ENCODE measurements at places on chromosomes 1 and 21.

GRCh38 chr1:59162665-59163064, 134.2 kb upstream of the FGGY start:
- peaks cover 2% of the 10 kb centered on the region for H3K27me3 ChIP-seq
- H3K36me3 ChIP-seq = no peaks in the 10 kb centered on the region
- H3K4me1 ChIP-seq = no peaks in the 10 kb centered on the region

- H3K36me3 ChIP-seq = no peaks in the 10 kb centered on the region
- no peak for DNase-seq
- no peak overlapping the region for H3K27ac ChIP-seq
- no peaks in the 10 kb centered on the region for H3K4me1 ChIP-seq
- H3K27me3 ChIP-seq = no peaks in the 10 kb centered on the region
Observed at GRCh38 chr21:27759820-27760219, 792.9 kb upstream of the ADAMTS5 start.

- peaks cover 8% of the 10 kb centered on the region for H3K4me1 ChIP-seq
- H3K27ac ChIP-seq = no peak within 1 kb of the TSS
- H3K27me3 ChIP-seq = peaks cover 35% of the 10 kb centered on the region
- H3K4me3 ChIP-seq = peak within 1 kb of the TSS; percentile 14
- DNase-seq = peak; percentile 51
- no peaks in the 10 kb centered on the region for H3K36me3 ChIP-seq
Observed at GRCh38 chr21:45404730-45405270, at the start of gene COL18A1. Gene COL18A1, plus strand, starts transcription at chr21:45405165. Its CDS starts 66 bp downstream, at chr21:45405231.

DNA sequence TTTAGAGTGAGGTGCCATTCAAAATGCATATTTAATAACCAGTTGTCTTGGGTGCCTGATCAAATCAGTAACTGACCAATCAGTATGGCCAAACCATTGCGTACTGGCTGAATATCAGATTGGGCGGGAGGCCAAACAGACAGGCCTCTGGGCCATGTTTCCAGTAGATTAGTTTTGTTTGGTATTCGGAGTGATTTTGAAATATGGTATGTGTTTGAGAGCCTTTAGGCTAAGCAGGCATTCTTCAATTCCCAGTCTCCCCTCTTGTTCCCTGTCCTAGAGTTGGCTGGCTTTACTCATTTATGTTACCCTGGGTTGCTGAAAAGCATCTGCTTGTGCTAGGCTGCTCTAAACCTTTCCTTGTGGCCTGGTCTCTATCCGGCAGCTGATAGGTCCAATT, 80.1 kb downstream of the BACH1 start:
- H3K27me3 ChIP-seq = no peaks in the 10 kb centered on the region
- no peak overlapping the region for H3K27ac ChIP-seq
- H3K4me3 ChIP-seq = no peak overlapping the region
- no peak for DNase-seq
- H3K4me1 ChIP-seq = peaks cover 5% of the 10 kb centered on the region
- H3K36me3 ChIP-seq = no peaks in the 10 kb centered on the region

DNA sequence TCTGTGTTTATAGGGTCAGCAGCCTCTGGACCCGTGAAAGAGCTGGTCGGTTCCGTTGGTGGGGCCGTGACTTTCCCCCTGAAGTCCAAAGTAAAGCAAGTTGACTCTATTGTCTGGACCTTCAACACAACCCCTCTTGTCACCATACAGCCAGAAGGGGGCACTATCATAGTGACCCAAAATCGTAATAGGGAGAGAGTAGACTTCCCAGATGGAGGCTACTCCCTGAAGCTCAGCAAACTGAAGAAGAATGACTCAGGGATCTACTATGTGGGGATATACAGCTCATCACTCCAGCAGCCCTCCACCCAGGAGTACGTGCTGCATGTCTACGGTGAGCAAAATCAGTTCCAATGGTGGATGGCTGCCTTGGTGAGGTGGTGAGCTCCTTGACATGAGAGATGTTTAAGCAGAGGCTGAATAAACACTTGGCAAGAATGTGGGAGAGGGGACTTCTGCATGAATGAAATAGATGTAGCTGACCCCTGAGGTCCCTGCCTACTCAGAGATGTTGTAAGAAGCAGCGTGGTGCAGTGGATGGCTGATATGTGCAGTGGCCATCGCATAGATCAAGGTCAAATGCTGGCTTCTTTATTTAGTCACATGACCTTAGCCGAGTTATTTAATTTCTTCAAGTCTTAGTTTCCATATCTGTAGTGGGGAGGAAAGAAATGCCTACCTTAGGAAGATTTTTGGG, 9.3 kb downstream of the SLAMF7 start:
- H3K4me1 ChIP-seq = peaks cover 66% of the 10 kb centered on the region
- no peaks in the 10 kb centered on the region for H3K27me3 ChIP-seq
- DNase-seq = no peak
- H3K27ac ChIP-seq = peak overlapping the region; percentile 23

DNA sequence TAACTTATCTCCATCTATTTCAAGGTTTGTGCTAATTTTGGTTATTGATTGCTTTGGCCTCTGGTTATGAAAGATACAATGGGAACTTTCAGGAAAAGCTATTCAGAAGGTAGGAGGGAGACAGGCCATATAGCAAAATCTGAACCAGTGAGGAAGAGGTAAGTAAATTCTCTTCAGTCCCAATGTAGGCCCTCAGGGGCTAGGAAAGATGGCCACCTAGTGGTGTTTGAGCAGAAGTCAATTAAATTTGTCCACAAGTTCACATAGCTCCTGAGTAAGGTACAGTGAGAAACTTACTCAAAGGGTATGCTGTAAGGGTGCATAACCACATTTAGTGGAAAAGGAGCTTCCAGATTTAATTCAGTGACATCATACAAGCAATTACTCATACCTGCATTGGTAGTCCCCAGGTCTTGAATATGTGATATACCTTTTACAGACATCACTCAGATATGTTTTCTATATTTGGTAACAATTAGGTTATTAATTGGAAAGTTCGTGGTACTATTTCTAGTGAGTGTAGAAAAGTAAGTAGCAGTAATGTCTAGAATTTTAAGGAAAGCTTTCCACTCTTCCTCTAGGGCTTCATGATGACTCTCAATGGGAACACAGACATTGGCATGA, 21.4 kb upstream of the FMO1 start:
- H3K4me1 ChIP-seq = no peaks in the 10 kb centered on the region
- H3K4me3 ChIP-seq = no peak overlapping the region
- peak; percentile 41 for DNase-seq
- no peaks in the 10 kb centered on the region for H3K27me3 ChIP-seq

GRCh38 chr21:29678626-29679025, 261.2 kb downstream of the GRIK1 start:
- no peak for DNase-seq
- H3K27ac ChIP-seq = no peak overlapping the region
- no peaks in the 10 kb centered on the region for H3K4me1 ChIP-seq
- H3K4me3 ChIP-seq = no peak overlapping the region
- H3K27me3 ChIP-seq = no peaks in the 10 kb centered on the region

- DNase-seq = no peak
- H3K27ac ChIP-seq = peak overlapping the region; percentile 55
- no peak overlapping the region for H3K4me3 ChIP-seq
- H3K27me3 ChIP-seq = no peaks in the 10 kb centered on the region
- peaks cover 45% of the 10 kb centered on the region for H3K4me1 ChIP-seq
- peaks cover 39% of the 10 kb centered on the region for H3K36me3 ChIP-seq
Observed at GRCh38 chr1:101245246-101245927, 8.6 kb downstream of the S1PR1 start.

DNA sequence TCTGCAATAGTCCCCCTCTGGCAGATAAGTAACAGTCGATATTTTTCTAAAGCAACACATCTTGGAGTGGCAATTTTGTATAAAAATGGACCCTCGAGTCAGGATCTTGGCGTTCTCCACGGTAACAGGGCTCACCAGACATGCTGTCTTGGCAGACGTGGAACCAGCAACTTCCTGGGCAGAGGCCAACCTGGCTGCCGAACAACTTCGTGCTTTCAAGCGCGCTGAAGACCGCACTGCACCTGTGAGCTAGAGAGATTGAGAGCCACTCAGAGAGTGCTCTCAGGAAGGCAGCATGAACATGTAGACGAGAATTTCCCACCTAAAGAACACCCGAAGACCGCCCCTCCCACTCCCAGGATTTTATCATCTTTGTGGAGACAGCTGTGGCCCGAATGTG, 7.3 kb downstream of the C1orf174 start:
- H3K36me3 ChIP-seq = peaks cover 25% of the 10 kb centered on the region
- no peak for DNase-seq
- H3K27me3 ChIP-seq = no peaks in the 10 kb centered on the region
- H3K4me1 ChIP-seq = peaks cover 39% of the 10 kb centered on the region

DNA sequence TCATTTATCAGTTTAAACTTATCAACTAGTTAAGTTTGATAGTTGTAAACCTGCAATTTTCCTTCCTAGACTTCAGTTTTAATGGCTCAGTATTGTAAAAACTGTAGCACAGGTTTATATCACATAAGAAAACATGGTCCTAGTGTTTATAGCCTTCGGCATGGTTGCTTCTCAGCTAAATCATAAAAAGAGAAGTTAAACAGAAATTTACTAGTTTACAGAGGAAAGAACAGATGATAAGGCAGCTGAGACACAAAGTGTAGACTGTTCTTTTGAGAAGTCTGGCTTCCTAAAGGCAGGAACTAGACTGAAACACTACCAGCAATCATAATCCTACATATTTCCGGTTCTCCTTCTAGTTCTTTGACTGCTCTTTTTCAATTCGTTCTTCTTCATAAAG, 39.8 kb downstream of the WNT2B start:
- H3K27me3 ChIP-seq = no peaks in the 10 kb centered on the region
- no peaks in the 10 kb centered on the region for H3K36me3 ChIP-seq
- no peak for DNase-seq
- H3K4me3 ChIP-seq = no peak overlapping the region
- no peak overlapping the region for H3K27ac ChIP-seq

DNA sequence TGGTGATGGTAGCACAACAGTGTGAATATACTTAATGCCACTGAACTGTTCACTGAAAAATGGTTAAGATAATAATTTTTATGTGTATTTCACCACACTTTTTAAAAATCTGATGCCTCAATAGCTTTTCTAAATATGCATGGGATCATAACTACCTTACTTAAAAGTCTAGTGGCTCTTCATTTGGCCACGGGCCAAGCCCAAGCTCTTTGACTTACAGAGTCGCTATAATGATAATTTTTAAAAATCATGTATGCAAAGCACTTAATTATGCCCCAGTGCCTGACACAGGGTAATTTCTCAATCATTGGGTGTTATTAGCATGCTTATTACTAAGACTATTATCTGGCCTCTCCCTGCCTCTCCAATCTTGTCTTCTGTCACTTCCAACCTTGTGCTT, 7.6 kb upstream of the CNN3 start:
- H3K36me3 ChIP-seq = no peaks in the 10 kb centered on the region
- H3K27me3 ChIP-seq = no peaks in the 10 kb centered on the region
- H3K4me3 ChIP-seq = no peak overlapping the region

GRCh38 chr1:8238141-8239038, 79.5 kb upstream of the SLC45A1 start:
- H3K27me3 ChIP-seq = no peaks in the 10 kb centered on the region
- no peak for DNase-seq
- H3K36me3 ChIP-seq = no peaks in the 10 kb centered on the region
- H3K4me1 ChIP-seq = peaks cover 3% of the 10 kb centered on the region
- no peak overlapping the region for H3K4me3 ChIP-seq

- H3K4me1 ChIP-seq = no peaks in the 10 kb centered on the region
- H3K27me3 ChIP-seq = no peaks in the 10 kb centered on the region
- no peaks in the 10 kb centered on the region for H3K36me3 ChIP-seq
- no peak overlapping the region for H3K4me3 ChIP-seq
- H3K27ac ChIP-seq = no peak overlapping the region
Observed at GRCh38 chr1:3204725-3205124, 135.7 kb downstream of the PRDM16 start.

- H3K4me1 ChIP-seq = peaks cover 6% of the 10 kb centered on the region
- no peak for DNase-seq
- H3K27me3 ChIP-seq = no peaks in the 10 kb centered on the region
Observed at GRCh38 chr1:110731529-110731928, 56.8 kb upstream of the KCNA3 start.

DNA sequence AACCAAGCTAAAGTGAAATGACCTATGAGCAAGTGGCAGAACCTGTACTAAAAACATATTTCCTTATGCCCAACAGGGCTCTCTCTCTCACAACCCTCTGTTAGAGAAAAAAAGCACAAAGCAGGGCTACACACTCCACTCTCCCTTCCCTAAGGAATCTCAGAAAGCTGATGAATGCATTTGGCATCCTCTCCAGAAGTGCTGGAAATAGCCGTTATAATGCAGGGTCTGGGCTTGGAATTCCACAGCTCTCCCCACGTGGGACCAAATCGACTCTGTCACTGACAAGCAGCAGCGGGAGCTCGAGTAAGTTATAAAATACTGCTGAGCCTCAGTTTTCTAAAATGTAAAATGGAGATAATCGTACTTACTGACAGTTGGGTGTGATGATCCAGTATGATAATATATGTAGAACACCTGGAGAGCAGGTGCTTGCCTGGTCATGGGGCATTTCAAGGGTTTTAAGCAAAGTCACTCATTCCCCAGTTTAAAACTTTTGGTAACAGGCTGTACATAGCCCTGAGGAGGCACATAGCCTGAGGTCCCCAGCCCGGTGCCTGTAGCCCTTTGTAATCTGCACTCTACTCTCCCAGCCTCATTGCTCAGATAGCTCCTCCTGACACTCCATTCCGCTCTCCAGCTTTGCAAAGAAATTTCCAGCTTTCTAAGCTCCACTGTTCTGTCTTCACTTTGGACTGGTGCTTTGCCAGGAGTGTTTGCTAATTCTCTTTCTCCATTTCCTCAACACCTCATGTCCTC, 175.6 kb upstream of the DAB1 start:
- no peak overlapping the region for H3K27ac ChIP-seq
- no peak overlapping the region for H3K4me3 ChIP-seq
- H3K27me3 ChIP-seq = no peaks in the 10 kb centered on the region
- H3K4me1 ChIP-seq = no peaks in the 10 kb centered on the region
- no peak for DNase-seq
- H3K36me3 ChIP-seq = no peaks in the 10 kb centered on the region

- H3K27me3 ChIP-seq = no peaks in the 10 kb centered on the region
- no peak overlapping the region for H3K4me3 ChIP-seq
- H3K4me1 ChIP-seq = no peaks in the 10 kb centered on the region
- H3K36me3 ChIP-seq = no peaks in the 10 kb centered on the region
- DNase-seq = no peak
Observed at GRCh38 chr1:218785928-218786327, 387.8 kb upstream of the LYPLAL1 start.

DNA sequence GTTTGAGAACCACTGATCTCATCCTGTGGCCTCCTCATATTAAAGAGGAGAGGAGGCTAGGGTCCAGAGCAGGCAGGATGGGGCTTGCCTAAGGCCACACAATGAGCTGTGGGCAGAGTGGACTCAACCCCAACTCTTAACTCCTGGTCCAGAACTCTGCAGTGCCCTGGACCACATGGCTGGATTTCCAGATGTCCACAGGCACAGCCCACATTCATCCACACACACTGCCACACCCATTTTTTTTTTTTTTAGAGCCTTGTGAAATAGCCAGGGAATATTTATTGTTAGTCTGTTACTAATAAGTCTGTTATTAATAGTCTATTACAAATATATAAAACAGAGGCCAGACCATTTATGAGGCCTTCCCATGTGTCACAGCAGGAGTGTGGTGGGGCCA, 192.2 kb downstream of the TRABD2B start:
- no peaks in the 10 kb centered on the region for H3K4me1 ChIP-seq
- H3K27me3 ChIP-seq = no peaks in the 10 kb centered on the region
- H3K36me3 ChIP-seq = no peaks in the 10 kb centered on the region
- H3K27ac ChIP-seq = no peak overlapping the region
- no peak for DNase-seq

Data from natural killer cell (primary cell).